Kasumi-1 (cell line): ENCODE measurements at places on chromosomes 11 and 22.

DNA sequence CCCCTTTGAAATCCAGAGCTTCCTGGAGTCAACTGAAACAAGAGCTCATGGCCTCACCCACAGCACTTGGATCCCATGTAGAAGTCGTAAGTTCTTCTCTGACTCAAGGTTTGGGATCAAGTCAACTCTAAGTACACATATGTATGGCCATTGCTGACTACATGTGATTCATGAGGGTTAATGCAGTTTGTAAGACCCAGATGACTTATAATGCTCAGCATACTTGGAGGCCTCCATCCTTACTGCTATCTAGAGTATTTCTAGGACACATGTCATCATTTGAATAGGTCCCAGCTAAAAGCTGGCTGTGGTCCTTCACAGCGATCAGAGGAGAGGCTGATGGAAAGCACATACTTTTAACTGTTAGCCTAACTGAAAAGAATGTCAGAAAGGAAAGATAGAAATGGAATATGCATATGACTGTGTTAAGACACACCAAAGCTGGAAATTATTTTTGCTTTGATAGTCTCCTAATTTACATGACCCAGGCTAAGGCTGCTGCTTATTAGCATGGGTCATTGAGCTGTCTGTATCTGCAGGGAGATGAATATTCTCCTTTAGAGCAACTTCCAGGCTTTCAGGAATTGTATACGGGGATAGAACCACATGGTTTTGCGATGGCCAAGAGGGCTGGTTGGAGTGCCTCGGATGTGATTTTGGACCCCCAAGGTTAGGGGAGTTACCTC lies 76.3 kb downstream of the NTM start:
- no peak for DNase-seq

- no peak for DNase-seq
Measured at GRCh38 chr11:7281079-7281478, 29.4 kb downstream of the SYT9 start.

GRCh38 chr11:128471138-128471661 lies 116.2 kb downstream of the ETS1 start:
- DNase-seq = no peak

- no peak for DNase-seq
Measured at GRCh38 chr22:44572414-44573207, 74.6 kb upstream of the RTL6 start.

GRCh38 chr11:67002297-67002913 lies 20.5 kb upstream of the SYT12 start:
- DNase-seq = no peak

GRCh38 chr11:78218707-78219492 lies 30.2 kb downstream of the USP35 start:
- no peak for DNase-seq
